Colonic mucosa (tissue), 4 donors: ENCODE measurements at places on chromosomes 12 and 14. TPM values are rescaled to one million over a fixed set of nuclear protein-coding genes. Genes with fewer than 3 reads are reported as not detected.
A peak's percentile ranks its signal among the peaks of the same experiment; 100 is the strongest.

GRCh38 chr12:28750946-28751685 is 398.0 kb upstream of the FAR2 start:
- H3K4me3 ChIP-seq: no peak overlapping the region
- DNase-seq: no peak
- H3K4me1 ChIP-seq: no peaks in the 10 kb centered on the region
- no peaks in the 10 kb centered on the region for H3K27me3 ChIP-seq
- no peaks in the 10 kb centered on the region for H3K36me3 ChIP-seq

DNA sequence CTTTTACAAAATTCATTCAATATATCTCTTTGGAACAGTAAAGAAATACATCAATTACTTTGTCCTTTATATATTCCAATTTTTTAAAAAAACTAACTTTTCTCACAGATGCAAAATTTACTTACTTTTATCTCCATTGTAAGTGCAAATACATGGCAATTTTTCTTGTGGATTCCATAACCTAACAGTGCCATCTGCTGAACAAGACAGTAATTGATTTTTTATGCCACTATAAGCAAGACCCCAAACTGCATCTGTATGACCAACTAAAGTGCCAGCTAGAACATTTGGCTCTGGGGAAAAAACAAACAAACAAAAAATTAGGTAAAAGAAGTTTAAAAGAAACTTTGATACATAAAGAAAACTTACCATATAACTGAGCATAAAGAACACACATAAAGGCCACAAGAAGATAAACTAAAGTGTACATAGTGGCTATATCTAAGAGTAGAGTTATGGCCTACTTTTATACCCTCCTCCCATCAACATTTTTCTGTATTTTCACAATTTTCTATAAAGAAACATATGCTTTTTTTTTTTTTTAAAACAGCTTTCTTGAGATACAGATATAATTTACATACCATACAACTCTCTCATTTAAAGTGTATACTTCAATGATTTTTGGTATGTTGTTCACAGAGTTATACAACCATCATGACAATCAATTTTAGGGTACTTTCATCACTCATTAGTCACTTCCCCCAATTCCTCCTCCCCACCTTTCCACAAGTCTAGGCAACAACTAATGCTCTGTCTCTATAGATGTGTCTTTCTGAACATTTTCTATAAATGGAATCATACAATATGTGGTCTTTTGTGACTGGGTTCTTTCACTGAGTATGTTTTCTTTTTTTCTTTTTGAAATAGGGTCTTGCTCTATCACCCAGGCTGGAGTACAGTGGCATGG is 32.6 kb downstream of the COCH start:
- H3K4me1 ChIP-seq: no peaks in the 10 kb centered on the region
- no peak for DNase-seq
- H3K27me3 ChIP-seq: no peaks in the 10 kb centered on the region
- H3K27ac ChIP-seq: no peak overlapping the region
- H3K36me3 ChIP-seq: no peaks in the 10 kb centered on the region

GRCh38 chr12:89384050-89384758 is 31.9 kb upstream of the DUSP6 start:
- no peak overlapping the region for H3K4me3 ChIP-seq
- no peaks in the 10 kb centered on the region for H3K36me3 ChIP-seq
- peak; percentile 73 for DNase-seq
- H3K27ac ChIP-seq: peak overlapping the region; percentile 70

DNA sequence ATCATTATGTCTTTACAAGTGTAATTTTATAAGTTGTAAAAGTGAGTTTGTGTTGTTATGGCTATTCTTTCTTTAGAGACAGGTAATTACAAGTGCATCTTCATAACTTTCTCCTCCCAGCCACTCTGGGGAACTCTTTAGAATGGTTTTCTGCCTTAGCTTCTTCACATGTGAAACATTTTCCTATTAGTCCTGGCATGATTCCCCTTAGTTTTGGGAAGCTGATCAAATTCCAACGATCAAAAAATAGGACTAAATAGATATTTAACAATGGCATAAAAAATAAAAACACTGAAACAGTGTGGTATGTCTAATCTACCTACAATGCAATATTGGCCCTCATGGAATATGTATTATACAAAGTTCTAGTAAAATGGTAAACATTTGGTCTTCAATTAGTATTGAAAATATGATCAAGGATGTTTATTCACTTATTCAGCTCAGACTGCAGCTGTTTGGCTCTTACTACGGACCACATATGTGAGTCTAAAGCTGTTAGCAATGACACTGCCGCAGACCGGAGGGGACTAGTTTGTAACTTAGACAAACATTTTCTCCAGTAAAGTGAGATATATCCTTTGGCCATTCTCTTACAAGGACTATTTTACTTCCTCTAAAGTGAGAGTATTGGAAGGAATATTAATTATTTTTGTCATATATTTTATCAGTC is 890.8 kb upstream of the USP15 start:
- no peaks in the 10 kb centered on the region for H3K36me3 ChIP-seq
- no peaks in the 10 kb centered on the region for H3K27me3 ChIP-seq
- no peak overlapping the region for H3K27ac ChIP-seq
- DNase-seq: no peak
- no peak overlapping the region for H3K4me3 ChIP-seq

GRCh38 chr14:50319721-50320120 is 7.6 kb downstream of the DMAC2L start:
- no peak for DNase-seq
- no peaks in the 10 kb centered on the region for H3K27me3 ChIP-seq
- H3K4me3 ChIP-seq: no peak overlapping the region
- no peak overlapping the region for H3K27ac ChIP-seq
- no peaks in the 10 kb centered on the region for H3K4me1 ChIP-seq

Gene IRAK4
- total RNA-seq: 18.6 TPM

Gene C3AR1
- total RNA-seq: 7.9 TPM

Gene STON2
- 12.7 TPM for total RNA-seq

Gene PMEL
- total RNA-seq: 3.8 TPM
